ENCODE measurements at places on chromosomes 4 and X. TPM values are rescaled to one million over a fixed set of nuclear protein-coding genes. Genes with fewer than 3 reads are reported as not detected.

TMEM128 gene
- total RNA-seq = 26.2 TPM

DNA sequence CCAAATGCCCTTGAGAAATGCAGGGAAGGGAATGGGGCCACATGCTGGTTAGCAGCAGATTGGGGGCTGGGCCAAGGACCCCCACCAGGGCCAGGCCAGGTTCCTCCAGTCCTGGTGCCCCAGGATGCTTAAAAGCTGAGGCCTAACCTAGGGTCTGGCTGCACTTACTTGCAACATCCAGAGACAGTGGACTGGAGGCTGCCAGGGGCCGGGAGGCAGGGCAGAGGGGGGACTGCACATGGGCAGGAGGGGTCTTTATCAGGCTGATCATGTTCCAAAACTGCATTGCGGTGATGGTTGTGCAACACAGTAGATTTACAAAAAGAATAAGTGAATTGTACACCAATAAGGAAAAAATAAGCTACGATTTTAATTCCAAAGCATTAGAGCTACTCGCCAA lies 36.8 kb upstream of the C4orf50 start:
- no peak for DNase-seq

TBL1X gene
- 52.8 TPM for total RNA-seq

PWWP3B gene
- total RNA-seq = not detected
